ENCODE measurements at places on chromosomes 6 and 20. TPM values are rescaled to one million over a fixed set of nuclear protein-coding genes. Genes with fewer than 3 reads are reported as not detected.

C20orf202 gene
- total RNA-seq, result not detected

- H3K36me3 ChIP-seq, result no peaks in the 10 kb centered on the region
- no peak for DNase-seq
- no peak overlapping the region for H3K27ac ChIP-seq
- no peak overlapping the region for H3K4me3 ChIP-seq
- H3K4me1 ChIP-seq, result peaks cover 8% of the 10 kb centered on the region
These were observed 27.9 kb upstream of the HDAC2 start for GRCh38 chr6:113998811-113999210.

DNA sequence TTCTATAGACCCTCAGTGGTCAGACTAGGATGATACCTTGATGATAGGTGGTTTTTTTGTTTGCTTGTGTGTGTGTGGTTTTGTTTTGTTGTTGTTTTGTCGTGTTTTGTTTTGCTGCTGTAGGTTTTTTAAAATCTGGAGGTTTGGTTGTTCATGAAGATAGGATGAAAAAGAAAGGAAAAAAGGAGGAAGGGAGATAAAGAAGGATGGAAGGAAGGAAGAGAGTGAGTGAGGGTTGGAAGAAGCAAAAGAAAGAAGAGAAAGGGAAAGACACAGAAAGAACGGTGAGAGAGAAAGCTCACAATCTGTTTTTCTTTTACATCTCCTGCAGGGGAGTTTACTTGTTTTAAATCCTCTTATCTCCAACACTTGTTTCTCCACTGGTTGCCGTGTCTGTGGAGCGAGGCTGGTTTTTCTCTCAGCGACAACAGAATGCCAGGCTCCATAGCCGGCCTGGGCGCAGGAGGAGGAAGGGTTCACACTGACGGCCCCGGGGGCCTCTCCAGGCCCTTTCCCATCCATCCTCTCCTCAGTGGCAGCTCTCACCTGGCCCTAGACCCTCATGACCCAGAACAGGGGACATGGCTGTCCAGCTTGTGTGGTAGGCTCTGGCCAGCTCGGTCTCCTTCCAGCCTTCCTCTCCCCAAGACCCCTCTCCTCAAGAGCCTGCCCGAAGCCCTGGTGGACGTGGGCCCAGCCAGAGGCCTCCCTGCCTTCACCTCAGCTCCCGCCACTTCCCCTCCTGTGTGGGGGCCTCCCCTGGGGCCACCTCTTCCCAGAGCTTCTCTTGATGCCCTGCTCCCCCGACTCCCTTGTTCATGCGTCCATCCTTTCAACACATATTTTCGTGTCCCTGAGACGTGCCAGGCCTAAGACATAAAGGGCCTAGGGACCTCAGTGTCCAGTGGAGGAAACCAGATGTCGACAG is 168.4 kb downstream of the VEGFA start:
- no peaks in the 10 kb centered on the region for H3K4me1 ChIP-seq
- H3K27me3 ChIP-seq, result no peaks in the 10 kb centered on the region
- DNase-seq, result no peak
- no peak overlapping the region for H3K27ac ChIP-seq
- H3K4me3 ChIP-seq, result no peak overlapping the region

GRCh38 chr20:45508068-45508886 is 7.1 kb downstream of the SPINT3 start:
- H3K4me1 ChIP-seq, result no peaks in the 10 kb centered on the region
- H3K27ac ChIP-seq, result no peak overlapping the region
- DNase-seq, result no peak
- no peaks in the 10 kb centered on the region for H3K36me3 ChIP-seq

GRCh38 chr6:51021171-51021570 is 202.5 kb downstream of the TFAP2B start:
- no peak overlapping the region for H3K4me3 ChIP-seq
- H3K27me3 ChIP-seq, result no peaks in the 10 kb centered on the region
- H3K36me3 ChIP-seq, result no peaks in the 10 kb centered on the region
- H3K27ac ChIP-seq, result no peak overlapping the region
- no peaks in the 10 kb centered on the region for H3K4me1 ChIP-seq
- DNase-seq, result no peak

Measured in transverse colon (tissue), 4 donors.